Placental pericyte (primary cell): ENCODE measurements at places on chromosomes 5 and 9. TPM values are rescaled to one million over a fixed set of nuclear protein-coding genes. Genes with fewer than 3 reads are reported as not detected.

PCDHGB6 gene
- 4.3 and 5.3 TPM in 2 replicates for total RNA-seq

BHMT2 gene
- 1.1 and 11.6 TPM in 2 replicates for total RNA-seq

SHB gene
- 20.8 and 49.4 TPM in 2 replicates for total RNA-seq

KIF20A gene
- total RNA-seq, result 0.66 and 67.7 TPM in 2 replicates

RMI1 gene
- 3.3 and 11.2 TPM in 2 replicates for total RNA-seq

PCDHA11 gene
- total RNA-seq, result 0.57 TPM in 1 of 2 replicates, not detected in the other

PLAC8L1 gene
- not detected in 2 replicates for total RNA-seq

SPINK7 gene
- total RNA-seq, result not detected in 2 replicates

PDE8B gene
- total RNA-seq, result under 0.01 and 0.14 TPM in 2 replicates

FOXD4 gene
- total RNA-seq, result 0.14 and 0.22 TPM in 2 replicates

IQGAP2 gene
- 1.4 and 48.1 TPM in 2 replicates for total RNA-seq

WNT8A gene
- not detected in 2 replicates for total RNA-seq

RGS7BP gene
- not detected in 2 replicates for total RNA-seq

FCN2 gene
- total RNA-seq, result not detected in 2 replicates
